ENCODE measurements at places on chromosomes 5 and 9.

GRCh38 chr5:137292461-137293027 is 206.6 kb downstream of the SPOCK1 start:
- H3K4me3 ChIP-seq: no peak overlapping the region
- H3K27me3 ChIP-seq: no peaks in the 10 kb centered on the region
- no peak overlapping the region for H3K27ac ChIP-seq
- H3K36me3 ChIP-seq: no peaks in the 10 kb centered on the region

DNA sequence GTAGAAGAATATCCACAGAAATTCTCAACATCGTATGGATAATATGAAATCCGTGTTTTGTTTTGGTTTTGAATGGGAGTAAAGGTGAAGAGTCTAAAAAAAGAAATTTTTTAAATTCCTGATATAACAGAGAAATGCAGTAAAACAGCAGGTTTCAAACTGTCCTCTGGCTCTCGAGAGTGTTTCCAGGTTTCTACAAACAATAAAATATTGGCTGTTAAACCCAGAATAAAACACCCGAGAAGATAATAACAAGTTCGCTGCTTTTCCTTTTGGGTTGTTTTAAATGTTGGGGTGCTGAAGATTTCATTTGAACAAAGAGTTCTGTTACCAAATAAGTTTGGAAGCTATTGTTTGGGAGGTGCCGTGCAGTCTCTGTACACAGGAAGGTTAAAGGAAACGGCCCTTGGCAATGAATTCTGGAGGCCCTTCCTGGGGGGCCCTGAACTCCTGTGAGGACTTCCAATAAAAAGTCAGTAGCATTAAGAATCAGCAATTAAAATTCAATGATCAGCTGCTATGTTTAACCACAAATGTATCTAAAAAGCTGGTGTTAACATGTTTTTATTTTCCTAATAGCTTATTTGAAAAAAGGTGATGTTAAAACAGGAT is 215.8 kb downstream of the TSSK1B start:
- DNase-seq: no peak
- H3K36me3 ChIP-seq: no peaks in the 10 kb centered on the region
- no peak overlapping the region for H3K4me3 ChIP-seq

DNA sequence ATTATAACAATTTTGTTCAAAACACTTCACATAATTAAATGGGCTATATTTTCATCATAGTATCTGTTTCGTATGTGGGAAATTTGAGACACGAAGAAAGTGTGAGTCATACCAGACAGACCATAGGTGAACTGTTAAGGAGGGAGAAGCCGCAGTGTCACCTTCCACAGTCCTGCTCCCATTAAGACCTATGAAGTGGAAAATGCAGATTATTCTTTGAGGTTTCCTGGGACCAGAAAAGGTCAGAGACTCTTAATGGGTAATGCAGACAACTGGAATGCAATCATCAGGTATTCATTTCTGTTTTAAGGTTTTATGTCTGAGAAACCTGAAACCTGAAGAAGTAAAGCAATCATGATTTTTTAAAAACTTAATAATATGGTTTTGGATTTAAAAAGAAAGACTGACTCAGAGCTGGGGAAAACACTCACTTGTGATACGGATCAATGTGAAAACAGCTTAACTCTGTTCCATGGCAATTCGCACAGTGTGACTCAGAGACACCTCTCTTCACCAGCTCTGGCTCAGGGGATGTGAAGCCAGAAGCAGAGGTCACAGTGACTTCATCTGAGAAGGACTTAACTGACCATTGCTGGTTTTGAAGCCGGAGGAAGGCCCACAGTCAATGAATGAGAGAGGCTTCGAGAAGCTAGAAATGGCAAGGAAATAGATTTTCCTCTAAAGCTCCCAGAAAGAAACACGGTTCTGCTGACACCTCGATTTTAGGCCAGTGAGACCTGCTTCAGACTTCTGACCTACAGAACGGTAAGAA is 17.2 kb upstream of the GCNT1 start:
- no peak overlapping the region for H3K4me3 ChIP-seq
- no peaks in the 10 kb centered on the region for H3K4me1 ChIP-seq
- no peak overlapping the region for H3K27ac ChIP-seq
- no peaks in the 10 kb centered on the region for H3K27me3 ChIP-seq
- no peak for DNase-seq

- DNase-seq: no peak
- H3K36me3 ChIP-seq: no peaks in the 10 kb centered on the region
- peaks cover 5% of the 10 kb centered on the region for H3K4me1 ChIP-seq
- H3K27me3 ChIP-seq: no peaks in the 10 kb centered on the region
Measured at GRCh38 chr5:149320791-149321330, 24.4 kb upstream of the GRPEL2 start.

DNA sequence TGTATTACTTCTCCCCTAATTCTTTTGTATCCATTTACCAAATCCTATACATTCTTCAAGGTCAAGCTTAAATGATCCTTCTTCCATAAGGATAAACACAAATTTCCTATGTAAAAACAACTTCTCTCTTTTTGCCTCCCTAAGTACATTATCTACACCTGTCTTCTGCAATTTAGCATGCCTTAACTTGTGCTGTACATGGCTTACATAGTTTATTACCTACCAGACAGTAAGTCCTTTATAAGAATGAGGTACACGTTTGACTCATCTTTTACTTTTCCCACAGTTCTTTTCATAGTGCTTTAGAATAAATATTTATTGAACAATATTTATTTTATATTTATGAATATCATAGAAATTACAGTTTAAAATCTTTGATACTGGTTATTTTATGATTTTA is 33.4 kb downstream of the GIN1 start:
- H3K27me3 ChIP-seq: no peaks in the 10 kb centered on the region
- no peak overlapping the region for H3K4me3 ChIP-seq
- H3K36me3 ChIP-seq: peaks cover 27% of the 10 kb centered on the region
